Caki2 (cell line): ENCODE measurements at places on chromosomes 16 and 17. TPM values are rescaled to one million over a fixed set of nuclear protein-coding genes. Genes with fewer than 3 reads are reported as not detected.

DNA sequence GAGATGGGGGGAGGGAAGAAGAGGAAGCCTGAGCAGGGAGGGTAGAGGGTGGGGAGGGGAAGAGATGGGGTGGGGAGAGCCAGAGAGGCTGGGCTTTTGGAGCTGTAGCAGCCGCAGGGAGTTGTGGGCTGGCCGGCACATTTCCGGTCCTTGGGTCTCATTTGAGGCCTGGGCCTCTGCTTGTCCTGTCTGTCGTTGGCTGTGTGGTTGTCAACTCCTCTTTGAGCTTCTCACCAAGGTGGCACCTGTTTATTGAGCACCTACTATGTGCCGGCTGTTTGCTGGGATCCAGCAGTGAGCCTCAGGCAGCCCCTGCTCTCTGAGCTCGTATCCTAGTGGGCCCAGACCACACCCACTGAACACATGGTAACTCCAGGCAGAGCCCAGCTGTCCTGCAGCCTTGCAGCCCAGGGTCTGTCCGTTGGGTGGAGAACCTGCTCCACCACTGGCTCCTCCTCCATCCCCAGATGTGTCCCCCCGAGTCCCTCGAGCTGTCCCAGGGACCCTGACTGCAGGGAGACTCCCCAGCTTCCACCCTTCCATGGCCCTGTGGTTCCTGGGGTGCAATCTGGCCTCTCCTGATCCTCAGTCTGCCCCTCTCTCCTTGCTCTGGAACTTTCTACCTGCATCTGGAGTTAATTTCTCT lies 164.9 kb downstream of the IRF8 start:
- DNase-seq: no peak

DNA sequence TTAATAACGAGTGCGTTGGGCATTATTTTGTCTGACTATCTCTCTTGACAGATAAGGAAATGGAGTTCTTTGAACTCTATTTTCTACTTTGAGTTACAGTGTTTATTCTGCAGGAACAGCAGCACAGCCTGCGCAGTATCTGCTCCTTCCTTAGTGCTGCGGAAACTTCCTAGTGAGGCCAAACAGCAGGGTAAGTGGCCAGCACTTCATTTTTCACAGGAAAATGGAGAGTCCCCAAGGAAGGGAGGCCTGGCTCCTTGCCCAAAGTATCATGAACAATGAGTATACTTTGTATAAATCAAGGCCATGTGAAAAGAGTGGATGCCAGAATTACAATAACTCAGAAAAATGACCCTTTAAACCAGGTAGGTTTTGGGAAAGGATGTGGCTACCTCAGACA lies 140.6 kb downstream of the VPS53 start:
- no peak for DNase-seq

DNA sequence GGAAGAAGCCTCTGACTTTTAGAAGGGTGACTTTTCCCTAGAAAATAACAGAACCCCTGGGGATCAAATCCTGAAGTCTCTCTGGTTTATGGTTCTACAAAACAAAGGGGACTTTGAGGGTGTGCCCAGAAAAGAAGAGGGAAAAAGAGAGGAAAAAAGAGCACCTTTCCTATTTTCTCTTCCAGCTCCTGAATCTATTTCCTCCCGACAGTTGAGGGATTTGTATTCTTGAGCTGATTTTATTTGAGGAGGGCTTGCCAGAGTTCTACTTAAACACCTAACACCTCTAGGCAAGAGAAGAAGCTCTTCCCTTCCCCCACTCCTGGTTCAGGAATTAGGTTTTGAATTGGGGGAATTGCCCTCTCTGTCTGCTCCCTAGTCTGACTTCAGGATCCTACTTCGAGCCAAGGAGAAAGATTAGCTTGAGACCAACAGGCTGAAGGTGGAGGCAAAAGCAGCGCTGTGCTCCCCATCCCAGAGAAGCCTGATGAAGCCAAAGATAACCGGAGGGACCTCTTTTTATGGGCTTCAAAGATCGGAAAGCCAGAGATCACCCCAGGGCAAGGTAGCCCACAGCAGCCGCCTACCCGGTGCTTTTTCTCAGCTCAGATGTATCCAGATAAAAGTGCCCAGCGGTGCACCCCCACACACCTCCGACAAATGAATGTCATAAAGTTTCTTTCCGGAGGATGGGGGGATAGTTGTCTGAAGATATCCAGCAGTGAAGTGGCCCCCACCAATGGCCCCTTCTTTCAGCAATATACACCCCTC lies 796 bp downstream of the HOXB3 start:
- DNase-seq: no peak

DNA sequence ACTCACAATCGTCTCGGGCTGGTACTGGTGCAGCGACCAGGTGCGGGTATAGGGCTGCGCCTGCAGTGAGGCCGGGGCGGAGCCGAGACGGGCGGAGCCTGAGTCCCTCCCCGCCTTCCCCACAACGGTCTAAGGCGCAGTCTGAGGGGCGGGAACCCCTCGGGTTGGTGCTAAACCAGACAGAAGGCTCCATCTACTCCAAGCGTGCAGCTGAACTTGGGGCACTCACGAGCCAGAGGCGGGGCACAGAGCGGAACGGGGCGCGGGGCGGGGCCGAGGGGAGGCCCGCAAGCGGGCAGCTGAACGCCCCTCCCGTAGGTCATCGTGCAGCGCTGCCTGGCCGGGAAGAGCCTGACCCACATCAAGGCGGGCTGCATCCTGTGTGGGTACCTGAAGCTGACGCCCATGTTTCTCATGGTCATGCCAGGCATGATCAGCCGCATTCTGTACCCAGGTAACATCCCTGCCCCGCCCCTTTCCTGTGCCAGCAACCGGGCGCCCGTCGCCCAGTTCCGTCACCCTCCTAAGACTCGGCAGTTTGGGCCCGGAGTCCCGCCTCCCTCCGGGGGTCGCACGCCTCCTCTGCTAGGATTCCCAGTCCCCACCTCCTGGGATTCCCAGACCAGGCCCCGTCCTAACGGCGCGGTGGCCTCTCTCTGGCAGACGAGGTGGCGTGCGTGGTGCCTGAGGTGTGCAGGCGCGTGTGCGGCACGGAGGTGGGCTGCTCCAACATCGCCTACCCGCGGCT lies 5.0 kb downstream of the SLC5A2 start:
- DNase-seq: peak; percentile 57

DNA sequence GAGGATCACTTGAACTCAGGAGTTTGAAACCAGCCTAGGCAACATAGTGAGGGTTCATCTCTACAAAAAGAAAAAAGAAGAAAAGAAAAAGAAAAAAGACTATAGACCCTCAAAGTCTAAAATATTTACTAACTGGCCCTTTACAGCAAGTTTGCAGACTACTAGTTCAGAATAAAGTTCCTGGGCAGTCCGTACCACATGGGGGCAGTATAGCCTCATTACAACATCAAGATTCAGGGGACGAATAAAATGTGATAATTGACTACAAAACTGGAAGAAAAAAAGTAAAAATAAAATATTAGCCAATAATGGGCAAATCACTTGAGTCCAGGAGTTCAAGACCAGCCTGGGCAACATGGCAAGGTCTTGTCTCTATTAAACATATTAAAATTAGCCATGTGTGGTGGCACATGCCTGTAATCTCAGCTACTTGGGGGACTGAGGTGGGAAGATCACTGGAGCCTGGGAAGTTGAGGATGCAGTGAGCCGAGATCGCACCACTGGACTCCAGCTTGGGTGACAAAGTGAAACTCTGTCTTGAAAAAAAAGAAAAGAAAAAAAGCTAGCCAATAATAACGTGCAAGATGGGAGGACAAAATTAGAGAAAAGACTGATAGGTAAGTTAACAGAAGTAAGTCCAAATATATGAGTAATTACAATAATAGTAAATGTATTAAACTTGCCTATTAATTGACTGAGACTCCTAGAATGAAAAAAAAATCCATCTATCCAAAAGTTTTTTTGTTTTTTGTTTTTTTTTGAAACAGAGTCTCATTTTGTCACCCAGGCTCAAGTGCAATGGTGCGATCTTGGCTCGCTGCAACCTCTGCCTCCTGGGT lies 129.4 kb upstream of the SEC14L1 start:
- DNase-seq: peak; percentile 21

- DNase-seq: no peak
Measured at GRCh38 chr17:57670769-57671569, 74.1 kb downstream of the CCDC182 start.

DNA sequence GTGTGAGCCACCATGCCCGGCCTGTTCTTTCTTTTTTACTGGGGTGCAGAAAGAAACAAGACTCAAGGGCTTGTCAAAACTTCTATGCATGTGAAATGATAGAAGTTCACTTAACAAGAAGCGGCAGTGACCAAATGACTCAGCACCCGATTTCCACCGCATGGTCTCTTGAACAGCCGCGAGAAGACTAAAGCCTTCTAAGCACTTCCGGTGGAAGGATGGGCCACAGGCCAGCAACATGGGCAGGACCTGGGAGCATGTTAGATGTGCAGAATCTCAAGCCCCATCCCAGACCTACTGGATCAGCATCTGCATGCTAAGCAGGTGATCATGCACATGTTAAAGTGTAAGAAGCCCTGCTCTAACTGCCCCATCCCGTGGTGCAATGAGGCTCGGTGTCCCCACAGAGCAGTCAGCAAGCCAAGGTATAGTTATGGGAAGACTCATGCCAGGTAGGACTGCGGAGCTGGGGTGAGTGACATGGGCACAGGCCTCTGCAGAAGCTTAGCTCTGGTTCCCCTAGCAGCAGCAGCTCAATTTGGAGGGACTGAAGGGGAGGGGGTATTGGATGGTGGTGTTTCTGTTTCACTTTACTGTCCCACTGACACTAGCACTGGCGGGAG lies 88.5 kb upstream of the HNF1B start:
- DNase-seq: no peak

DNA sequence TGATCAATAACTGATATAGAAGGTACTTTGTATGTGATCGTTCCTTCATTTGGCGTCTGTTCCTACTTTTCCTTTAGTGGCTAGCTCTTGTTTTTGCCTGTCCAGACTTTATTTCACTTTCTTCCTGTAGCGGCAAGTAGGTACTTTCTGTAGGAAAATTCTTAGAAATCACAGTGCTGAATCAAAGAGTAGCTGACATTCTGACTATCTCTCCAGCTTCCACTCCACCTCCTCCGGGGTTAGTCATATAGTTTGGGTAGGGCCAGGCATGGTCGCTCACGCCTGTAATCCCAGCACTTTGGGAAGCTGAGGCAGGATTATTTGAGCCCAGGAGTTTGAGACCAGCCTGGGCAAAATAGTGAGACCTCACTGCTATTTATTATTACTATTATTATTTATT lies 29.9 kb upstream of the PAFAH1B1 start:
- no peak for DNase-seq

DNA sequence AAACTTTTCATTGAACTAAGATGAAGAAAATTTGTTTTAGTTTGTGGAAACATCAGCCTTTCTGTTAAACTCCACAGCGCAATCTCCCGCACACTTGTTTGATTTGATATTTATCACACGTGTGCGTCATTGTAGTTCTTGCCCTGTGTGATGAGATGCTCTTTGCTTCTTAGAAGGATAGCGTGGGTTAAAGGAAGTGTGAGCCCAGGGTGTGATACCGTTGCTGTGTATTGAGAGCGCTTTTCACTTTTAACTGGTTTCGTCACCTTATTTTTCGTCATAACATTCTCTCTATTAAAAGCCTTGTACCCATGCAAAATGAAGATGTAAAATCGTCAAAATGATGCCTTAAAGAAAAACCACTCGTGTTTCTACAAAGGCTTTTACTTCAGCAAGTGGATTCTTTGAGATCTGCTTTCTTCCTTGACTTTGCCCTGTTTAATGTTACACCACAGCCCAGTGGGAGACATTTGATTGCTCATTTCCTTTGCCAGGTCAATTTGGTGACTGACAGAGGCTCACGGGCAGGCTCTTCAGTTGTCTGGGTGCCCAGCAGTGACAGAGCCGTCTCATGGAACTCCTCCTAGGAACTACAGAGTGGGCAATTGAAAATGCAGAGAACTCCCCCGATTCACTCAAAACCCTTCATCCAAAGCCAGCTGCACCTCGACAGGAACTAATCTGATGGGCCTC lies 61.1 kb downstream of the RPA1 start:
- DNase-seq: no peak

The FN3K gene
- total RNA-seq: 0.98 and 1.1 TPM in 2 replicates
